CD4-positive, alpha-beta T cell treated with Interleukin-10 for 1 hour (primary cell): ENCODE measurements at places on chromosomes 3 and 15.

DNA sequence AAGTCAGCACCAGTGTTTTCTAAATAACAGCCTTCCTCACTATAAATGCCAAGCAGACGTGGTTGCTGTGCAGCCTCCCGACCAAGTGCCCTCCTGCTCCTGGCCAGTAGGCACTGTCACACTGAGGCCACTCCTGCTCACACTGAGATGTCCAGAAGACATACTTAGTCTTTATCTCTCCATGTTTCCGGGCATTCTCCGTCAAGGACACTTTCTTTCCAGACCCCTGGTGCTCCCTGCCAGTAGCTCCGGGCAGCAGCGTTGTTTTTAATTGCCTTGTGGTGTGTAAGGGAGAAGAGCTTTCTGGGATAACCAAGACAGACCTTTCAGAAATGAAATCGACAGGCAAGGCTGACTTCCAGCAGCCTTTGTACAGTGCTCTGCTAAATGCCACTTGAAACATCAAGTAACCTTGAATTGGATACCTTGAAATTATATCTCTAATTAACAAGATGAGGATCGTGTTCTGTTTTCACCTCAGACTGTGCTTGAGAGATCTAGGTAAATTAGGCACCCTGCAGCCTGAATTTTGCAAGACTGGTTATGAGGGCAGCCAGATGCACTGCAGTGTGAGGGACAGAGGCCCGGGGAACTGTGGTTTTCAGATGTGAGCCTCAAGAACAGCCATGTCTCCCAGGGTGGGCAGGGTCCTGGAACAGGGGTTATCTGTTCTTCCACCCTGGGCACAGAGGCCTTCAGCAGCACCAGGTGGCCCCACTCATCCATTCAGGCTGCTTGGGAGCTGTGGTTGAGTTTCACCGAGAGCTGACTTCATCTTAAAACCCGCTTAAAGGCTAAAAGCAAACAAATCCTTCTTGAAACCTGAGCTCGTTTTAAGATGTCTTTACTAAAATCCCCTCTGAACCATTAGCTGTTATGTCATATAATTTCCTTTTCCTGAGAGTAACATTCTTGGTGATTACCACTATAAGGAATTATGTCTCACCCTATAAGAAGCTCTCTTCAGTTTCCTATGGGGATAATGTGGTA is 105.5 kb upstream of the IL12A start:
- no peak for DNase-seq

DNA sequence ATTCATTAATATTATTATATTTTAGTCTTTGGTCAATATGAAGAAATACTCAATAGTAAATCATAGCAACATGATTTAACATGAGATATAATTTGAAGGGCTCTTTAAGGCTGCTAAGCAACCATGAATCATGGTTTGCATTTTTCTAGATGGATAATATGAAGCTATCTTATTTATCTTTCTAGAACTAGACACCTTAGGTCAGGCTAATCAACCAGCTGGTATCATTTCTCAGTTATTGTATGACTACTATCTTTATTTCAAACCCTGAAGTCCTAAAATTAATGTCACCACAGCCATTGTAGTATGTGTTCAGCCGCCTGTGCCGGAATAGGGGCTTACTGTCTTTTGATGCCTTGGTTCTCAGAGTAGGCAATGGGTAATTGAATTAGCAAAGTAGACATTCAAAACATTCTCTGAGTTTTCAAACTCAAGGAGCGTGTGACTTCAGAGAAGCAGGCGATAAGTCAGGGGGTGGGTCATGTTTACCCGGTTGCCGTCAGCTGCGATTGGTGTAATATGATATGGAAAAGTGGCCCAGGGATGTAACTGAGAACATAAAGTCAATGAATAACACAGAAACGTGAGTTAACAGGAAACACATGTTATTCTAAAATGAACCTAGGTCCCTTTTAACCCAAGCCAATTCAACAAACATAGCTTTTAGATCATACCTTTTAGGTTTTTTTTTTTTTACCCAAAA is 93.4 kb upstream of the CTDSPL start:
- no peak for DNase-seq

- DNase-seq, result peak; percentile 76
These were observed 6.6 kb upstream of the CHSY1 start for GRCh38 chr15:101258238-101259144.

DNA sequence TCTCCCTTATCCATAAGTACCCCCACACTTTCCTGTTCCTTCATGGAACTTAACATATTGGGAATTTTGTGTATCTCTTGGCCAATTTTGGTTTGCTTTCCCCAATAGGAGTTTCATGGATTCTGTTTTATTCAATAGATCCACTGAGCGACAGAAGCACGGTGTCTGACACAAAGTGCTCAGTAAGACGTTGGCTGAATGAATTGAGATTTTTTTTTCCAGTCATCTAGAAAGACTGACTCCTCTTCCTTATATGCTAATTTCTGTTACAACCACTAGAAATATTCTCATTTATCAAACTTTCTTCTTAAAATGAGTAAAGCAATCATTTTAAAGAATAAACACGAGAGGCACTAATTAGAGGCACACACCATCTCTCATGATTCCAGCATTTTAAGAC is 48.1 kb downstream of the UBP1 start:
- DNase-seq, result no peak

GRCh38 chr3:55160241-55160983 is 232.6 kb upstream of the LRTM1 start:
- DNase-seq, result no peak

DNA sequence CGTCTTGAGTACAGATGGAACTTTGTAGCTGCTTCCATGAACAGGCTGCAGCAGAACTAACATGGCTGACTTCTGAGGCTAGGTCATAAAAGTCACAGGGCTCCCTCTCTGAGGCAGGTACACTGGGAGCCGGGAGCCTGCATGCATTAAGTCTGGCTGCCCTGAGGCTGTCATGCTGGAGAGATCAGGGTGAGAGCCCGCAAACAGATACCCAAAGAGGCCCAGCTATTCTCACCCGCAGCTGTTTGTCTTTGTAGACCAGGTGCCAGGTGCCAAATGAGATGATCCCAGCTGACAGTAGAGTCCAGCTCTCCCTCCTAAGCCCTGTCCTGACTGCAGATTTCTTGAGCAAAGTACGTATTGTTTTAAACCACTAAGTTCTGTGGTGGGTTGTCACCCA is 8.6 kb upstream of the SLCO3A1 start:
- no peak for DNase-seq

- DNase-seq, result no peak
These were observed 44.8 kb upstream of the HES1 start for GRCh38 chr3:194091141-194091540.

- DNase-seq, result no peak
These were observed 156.3 kb downstream of the FRMD5 start for GRCh38 chr15:44038755-44039191.

DNA sequence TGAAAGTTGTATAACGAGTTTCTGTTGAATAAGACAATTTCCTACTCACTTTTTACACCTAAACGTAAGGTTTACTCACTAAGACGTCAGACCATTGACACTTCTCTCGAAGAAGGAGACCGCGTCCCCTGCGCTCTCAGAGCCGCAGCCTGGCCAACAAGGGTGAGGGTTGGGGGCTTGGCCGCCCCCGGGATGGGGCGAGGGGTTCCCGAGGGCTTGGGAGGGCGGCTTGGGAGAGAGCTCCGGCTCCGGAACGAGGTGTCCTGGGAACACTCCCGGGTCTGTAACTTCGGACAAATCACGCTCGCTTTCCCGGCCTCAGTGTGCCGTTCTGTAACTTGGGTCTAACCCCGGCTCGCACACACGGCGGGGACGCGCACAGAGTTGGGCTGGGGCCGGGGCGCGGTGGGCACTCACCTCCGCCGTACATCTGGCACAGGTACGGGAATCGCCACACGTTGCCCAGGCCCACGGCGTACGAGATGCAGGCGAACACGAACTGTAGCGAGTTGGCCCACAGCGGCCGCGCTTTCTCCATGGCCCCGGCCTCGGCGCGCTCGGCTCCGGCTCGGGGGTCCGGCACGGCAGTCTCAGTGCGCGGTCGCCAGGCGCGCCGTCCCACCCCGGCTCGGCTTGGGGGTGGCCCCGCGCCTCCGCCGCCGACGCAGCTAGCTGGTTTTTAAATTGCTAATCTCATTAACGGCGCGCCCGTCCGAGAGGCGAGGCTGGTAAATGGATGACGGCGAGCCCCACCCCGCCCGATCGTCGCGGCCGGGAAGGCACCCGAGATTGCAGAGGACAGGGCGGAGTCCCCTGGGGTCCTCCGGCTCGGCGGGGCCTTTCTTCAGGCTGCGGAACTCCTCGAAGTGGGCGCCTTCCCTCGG is at the start of gene SLC6A20:
Gene SLC6A20, minus strand, starts transcription at position 655 of the 884 bp plus-strand sequence. Its CDS starts 117 bp downstream, at position 538.
- no peak for DNase-seq

- no peak for DNase-seq
These were observed 27.9 kb upstream of the SLC41A3 start for GRCh38 chr3:126111566-126112475.

DNA sequence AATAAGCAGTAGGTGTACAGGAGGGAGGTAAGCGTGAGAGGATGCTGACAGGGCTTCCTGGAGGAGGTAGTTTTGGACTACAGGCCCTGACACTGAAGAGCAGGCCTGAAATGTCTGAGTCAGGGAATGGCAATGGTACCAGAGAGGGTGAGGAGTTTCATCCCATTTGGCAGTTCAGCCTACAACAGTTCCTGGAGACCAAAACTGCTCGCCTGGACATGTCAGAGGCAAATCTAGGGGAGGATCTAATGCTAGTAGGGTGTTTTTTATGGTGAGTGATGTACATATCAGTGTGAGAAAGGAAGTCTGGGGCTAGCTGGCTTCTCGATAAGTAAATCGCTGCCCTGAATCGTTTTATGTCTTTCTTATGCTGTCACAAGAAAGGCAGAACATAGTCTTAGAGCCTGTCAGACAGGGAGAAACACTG is 13.8 kb upstream of the TNFSF10 start:
- DNase-seq, result no peak

- DNase-seq, result no peak
These were observed 682.8 kb upstream of the ARPP21 start for GRCh38 chr3:34956511-34956910.

DNA sequence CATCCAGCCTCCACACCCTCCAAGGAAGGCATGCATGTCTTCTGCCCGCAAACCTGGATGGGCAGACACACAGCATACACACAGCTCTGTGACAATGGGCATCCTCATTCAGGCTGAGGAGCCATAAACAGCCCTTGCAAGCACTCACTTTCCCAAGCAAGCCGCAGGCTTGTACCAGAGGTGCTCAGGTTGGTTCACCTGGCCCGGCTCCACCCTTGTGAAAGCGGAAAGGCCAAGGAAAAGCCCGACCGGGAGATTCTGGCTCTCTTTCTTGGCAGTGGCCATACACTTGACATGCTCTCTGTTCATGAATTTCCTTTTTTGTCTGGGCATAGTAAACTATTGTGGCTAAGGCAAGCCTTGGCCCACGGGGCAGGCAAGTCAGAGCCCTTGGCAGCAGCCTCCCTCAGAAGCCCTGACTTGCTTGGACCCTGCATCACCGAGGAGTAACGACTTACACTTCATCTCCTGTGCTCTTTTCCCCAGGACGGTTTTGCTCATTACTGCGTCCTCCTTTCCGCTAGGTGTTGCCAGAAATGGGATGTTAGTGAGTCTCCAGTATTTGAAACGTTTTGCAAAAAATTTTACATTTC is 74.6 kb upstream of the BNC1 start:
- DNase-seq, result no peak

GRCh38 chr3:155248531-155249187 is 44.8 kb downstream of the STRIT1 start:
- no peak for DNase-seq

- no peak for DNase-seq
These were observed 441.2 kb downstream of the ROBO1 start for GRCh38 chr3:79326642-79327041.

DNA sequence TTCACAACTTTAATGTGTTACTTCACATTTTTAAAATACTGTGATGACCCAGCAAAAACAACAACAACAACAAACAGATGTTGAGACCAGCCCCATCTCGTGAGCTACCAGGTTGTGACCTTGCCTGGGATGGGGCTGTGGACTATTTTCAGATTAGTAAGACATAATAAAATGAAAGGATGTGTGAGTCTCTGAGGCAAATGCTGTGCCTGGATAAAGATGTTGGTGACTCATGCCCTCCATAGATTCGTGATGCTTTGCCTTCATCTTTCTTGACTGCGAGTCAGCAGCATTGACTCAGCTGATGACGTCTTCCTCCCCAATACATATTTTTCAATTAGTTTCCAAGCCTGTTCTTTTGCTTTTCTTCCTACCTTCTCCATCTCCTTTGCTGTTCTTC is 453.0 kb upstream of the CFAP20DC start:
- DNase-seq, result no peak

GRCh38 chr3:67719333-67719732 is 64.9 kb upstream of the SUCLG2 start:
- no peak for DNase-seq

GRCh38 chr3:67460841-67461510 is 193.4 kb downstream of the SUCLG2 start:
- no peak for DNase-seq

DNA sequence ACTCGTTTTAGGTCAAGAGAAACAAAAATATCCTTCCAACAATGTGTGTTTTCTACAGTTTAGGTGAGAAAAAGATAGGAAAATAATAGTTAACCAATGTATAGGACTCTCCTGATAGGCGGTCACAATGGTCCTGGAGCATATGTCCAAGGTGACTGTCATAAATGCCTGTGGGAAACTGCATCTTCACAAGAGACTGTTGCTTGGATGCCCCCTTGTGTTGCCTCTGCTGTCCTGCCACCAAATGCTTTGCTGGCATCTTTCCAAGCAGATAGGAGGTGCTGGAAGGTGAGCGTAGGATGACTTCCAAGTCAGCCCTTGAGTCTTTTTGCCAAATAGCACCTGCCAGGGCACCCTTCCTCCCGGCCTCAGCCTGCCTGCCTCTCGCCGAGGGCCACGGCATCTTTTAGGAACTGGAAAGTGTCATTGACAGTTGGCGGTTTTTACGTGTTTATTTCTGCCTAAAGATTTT is 24.1 kb upstream of the SACM1L start:
- DNase-seq, result peak; percentile 85

GRCh38 chr3:126952983-126953660 is 29.8 kb upstream of the PLXNA1 start:
- DNase-seq, result no peak

DNA sequence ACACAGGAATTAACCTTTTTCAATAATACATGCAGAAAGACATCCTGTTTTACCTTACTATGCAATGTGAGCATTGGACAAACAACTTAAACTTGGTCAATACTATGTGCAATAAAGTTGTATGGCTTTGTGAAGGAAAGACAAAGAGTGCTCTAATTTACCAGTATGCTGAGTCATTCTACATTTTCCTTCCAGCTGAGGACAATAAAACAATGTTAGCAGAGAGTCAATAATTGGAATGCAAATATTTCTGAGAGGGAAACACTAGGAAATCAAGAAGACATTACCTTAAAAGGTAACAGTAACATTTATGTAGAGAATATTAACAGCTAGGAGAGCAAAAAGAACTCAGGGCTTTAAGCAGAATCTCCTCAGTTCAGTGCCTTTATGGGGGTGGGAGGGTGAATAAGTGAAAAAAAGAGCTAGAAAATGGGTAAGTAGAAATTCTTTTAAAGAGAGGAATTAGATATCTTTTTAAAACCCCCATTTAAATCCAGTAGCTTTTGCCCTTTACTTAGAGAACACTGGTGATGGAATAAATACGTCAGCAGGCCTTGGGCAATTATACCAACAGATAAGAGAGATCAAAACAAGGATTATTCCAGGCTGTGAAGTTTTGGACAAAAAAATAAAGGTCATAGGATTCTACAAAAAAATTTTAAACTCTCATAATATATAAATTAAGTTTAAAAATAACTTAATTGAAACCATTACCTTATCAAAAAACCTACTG is 11.6 kb upstream of the HGD start:
- DNase-seq, result no peak
